NCI-H2171 (cell line): ENCODE measurements at places on chromosomes 7 and 10.

GRCh38 chr7:155192961-155193640 lies 104.6 kb upstream of the INSIG1 start:
- no peak for DNase-seq

DNA sequence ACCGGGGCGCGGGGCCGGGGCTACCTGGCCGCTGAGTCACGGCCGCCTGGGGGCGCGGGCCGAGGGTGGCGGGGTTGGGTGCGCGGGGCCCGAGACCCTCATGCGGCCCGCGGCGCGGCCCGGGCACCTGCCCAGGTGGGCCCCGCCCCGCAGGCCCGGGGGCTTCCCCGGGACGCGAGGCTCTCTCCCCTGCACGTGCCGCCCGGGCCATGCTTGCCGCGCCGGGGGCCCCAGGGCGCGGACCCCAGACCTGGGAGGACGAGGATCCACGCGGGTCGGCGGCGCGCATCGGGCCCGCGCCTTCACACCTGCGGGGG lies 402 bp downstream of the MAFK start:
- DNase-seq = no peak

DNA sequence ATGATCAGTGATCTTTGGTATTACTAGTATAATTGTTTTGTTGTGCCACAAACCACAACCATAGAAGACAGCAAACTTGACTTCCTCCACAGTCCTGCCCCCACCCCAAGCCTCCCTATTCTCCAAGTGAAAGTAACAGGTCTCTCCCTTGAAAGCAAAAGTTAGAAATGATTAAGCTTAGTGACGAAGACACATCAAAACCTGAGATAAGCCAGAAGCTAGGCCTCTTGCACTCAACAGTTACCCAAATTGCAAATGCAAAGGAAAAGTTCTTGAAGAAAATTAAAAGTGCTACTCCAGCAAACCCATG lies 7.5 kb downstream of the SAR1A start:
- no peak for DNase-seq

DNA sequence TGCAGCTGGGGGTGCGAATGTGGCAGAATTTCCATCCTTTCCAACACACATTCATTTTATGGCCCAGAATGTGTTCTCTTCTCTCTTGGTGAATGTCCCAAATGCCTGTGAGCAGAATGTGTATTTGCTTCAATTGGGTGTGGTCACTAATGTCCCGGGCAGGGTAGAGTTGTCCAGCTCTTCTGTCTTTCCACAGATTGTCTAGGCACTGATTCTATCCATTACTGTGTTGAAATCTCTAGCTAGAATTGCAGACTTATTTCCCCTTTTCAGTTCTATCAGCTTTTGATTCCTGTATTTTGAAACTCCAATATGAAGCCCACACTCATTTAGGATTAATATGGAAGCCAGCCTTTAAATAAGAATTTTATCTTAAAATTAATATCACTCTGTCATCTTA lies 14.0 kb upstream of the AKR1E2 start:
- no peak for DNase-seq

- no peak for DNase-seq
Measured at GRCh38 chr7:12637328-12637727, 50.1 kb upstream of the ARL4A start.

GRCh38 chr10:71961831-71962230 lies 2.4 kb upstream of the CHST3 start:
- DNase-seq = no peak

DNA sequence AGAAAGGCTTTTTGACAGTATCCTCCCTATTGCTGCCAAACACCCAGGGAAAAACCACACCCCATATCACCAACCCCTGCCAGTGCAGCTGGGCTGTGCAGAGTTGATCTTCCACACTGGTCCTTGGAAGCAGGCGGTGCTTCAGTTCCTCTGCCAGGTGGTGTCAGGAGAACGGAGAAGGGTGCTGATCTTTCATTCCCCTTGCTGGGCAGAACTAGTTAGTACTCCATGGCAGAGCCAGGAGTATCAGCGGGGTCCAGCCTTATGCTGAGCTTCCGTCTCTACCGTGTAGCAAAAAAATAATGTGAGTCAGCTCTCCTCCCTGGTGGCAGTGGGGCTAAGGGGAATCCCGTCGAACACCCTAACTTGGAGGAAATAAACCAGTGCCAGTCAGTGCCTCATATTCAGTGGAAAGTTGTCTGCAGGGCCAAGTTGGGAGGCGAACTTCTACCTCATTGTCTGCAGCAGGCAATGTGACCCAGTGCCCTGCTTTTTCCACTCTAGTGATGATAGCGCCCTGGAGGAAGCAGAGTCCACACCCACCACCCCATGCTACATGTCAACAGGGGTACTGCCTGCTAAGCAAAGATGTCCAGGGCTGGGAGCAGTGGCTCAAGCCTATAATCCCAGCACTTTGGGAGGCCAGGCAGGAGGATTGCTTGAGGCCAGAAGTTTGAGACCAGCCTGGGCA lies 175.4 kb downstream of the AUTS2 start:
- DNase-seq = peak; percentile 25

GRCh38 chr7:45223078-45223477 lies 65.5 kb downstream of the RAMP3 start:
- no peak for DNase-seq
